ENCODE measurements at places on chromosomes 7 and 10.

- no peak for DNase-seq
Observed at GRCh38 chr7:121337398-121337797, 8.6 kb downstream of the WNT16 start.

DNA sequence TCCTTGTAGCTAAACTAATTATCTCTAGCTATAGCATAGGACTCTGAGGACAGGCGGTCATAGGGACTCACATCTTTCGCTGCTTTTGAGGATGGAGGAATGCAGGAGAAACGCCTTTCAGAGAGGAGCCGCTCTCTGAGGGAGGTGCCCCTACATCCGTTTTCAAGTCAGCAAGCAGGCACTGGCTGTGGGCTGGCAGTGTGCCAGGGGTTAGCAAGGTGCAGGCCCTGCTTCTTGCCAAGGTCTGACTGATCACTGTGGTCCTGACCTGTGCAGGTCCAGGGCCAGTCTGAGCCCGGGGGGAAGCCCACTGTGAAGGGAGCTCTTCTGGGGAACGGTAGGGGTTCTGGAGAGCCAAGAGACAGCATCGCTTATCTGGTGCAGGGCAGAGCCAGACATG is 89.4 kb downstream of the SH3PXD2A start:
- DNase-seq: no peak

DNA sequence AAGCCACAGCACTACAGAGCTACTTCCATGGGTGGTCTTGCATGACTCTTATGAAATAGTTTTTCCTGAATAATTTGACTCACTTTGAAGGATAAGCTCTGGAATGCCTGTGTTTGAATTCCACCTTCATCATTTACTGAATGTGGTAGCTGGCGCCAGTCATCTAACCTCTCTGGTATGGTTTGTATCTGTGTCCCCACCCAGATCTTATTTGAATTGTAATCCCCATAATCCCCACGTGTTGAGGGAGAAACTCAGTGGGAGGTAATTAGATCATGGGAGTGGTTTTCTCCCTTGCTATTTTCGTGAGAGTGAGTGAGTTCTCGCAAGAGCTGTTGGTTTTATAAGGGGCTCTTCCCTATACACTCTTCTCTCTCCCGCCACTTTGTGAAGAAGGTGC is 11.2 kb upstream of the SLC13A1 start:
- no peak for DNase-seq

GRCh38 chr7:138608275-138608674 is 92.9 kb downstream of the SVOPL start:
- no peak for DNase-seq

DNA sequence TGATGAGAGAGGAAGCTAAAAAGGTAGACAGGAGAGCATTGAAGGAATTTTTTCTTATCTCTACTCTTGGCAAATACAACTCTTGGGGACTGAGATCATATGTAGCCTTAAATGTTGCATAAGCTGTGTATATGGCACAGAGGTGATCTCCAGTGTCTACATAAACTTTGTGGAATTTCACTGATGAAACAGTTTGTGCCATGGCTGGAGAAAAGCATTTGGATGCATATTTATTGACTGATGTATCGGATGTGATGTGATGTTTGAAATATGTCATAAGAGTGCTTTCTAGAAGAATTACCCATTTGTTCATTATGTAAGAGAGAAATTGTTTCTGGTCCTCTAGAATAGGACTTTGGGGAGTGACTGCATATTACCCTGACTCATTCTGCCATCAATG is 244.9 kb upstream of the LRRTM3 start:
- DNase-seq: no peak

GRCh38 chr10:34670081-34670480 is 145.0 kb downstream of the PARD3 start:
- DNase-seq: no peak

DNA sequence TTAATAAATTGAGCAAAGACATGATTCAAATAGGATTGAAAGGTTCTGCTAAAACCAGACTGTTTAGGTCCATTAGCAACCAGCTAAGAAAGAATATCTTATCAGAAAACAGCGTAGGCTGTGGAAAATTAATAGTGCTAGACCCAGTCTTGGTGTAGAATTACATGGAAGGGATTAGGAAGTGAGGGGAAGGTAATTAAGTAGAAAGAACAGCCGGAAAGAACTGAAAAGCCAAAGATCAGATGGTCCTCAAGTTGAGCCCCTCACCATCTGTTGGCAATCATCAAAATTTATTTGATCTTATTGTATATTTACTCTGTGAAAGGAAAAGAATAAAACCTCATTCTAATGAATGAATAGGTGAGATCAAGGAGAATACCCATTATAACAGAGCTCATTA is 50.1 kb downstream of the COL1A2 start:
- DNase-seq: no peak

DNA sequence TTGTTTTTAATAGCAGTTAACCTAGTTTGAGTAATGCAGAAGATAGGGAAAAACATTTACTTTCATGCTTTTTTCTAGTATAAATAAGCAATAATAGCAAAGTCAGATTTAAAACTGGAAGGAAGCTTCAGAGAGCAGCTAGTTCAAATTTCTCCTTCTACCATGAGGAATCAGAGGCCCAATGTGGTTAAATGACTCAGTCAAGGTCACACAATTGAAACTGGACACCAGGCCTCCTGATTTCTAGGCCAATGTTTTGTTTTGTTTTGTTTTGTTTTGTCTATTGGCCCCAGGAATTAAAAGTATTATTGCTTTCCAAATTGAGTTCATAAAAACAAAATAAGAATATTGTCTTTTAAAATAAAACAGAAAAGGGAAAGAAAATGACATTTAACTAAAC is 122.3 kb downstream of the TRIL start:
- DNase-seq: no peak

DNA sequence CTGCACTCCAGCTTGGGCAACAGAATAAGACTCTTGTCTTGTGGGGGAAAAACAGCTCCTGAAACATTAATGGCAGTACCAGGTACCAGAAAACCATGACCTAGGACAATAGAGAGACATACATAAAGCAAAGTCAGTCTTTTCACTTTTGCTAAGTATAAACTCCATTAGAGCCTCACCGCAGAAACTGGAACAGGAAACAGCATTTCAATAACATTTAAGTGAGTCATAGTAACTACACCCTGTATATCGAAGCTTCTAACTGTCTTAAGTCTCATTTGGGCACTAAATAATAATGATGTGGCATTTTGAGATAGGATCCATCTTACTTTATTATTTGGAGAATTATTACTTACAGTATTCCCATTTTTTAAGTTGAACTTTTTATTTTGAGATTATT is 517.8 kb upstream of the CELF2 start:
- no peak for DNase-seq

- no peak for DNase-seq
Observed at GRCh38 chr7:74180866-74181265, 6.7 kb downstream of the EIF4H start.

DNA sequence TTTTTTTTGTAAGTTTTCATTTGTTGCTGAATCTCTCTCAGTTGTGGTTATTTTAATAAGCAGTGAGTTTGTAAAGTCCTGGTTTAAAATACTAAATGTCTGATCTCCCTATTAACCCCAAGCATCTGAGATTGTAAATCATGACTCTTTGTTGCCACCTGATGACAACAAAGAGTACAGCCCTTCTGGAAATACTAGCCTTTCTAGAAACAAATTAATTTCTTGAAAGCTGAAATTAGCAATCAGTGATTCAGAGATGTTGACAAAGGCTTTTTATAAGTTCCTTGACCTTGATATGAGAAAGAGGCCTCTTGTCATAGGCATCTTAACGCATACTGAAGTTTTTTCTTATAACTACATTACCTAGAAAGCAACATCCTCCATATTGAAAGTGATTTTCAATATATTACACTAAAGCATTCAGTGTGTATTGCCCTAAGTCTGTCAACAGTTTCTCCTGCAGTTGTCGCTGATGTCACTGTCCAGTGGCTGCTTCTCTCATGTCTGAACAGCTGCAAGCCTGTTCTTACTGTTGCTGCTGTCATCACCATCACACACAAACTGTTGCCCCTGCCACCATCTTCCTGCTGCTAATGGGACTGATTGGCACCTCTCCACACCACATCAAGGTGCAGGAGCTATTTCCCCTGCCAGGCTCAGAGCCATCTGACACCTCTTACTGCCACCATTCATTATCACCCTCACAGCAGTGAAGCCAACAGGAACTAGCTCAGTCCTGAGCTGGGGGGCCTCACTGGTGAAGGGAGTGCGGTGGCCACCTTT is 95.1 kb upstream of the LRGUK start:
- DNase-seq: no peak

GRCh38 chr10:70054902-70055301 is 2.3 kb downstream of the MACROH2A2 start:
- DNase-seq: no peak

DNA sequence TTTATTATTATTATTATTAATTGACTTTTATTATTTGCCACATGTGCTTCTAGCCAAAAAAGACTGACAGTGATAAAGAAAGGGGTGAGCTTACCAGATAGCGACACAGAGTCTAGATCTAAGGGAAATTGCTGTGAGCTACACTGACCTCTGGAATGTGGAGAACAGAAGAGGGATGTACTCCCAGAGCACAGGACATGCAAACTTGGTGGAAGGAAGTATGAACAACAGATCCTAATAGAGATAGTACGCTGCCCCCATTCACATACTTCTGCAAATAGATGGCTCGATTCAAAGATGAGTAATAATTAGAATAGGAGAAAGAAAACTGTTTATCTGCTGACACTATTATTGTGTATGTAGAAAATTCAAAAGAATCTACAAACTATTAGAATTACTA is 109.3 kb upstream of the HPS1 start:
- no peak for DNase-seq

GRCh38 chr7:129493555-129493954 is 8.8 kb upstream of the SMKR1 start:
- DNase-seq: no peak

- DNase-seq: no peak
Observed at GRCh38 chr10:78992333-78992732, 76.4 kb upstream of the ZMIZ1 start.

- DNase-seq: peak; percentile 56
Observed at GRCh38 chr7:1027242-1028043, 16.9 kb upstream of the GPR146 start.

DNA sequence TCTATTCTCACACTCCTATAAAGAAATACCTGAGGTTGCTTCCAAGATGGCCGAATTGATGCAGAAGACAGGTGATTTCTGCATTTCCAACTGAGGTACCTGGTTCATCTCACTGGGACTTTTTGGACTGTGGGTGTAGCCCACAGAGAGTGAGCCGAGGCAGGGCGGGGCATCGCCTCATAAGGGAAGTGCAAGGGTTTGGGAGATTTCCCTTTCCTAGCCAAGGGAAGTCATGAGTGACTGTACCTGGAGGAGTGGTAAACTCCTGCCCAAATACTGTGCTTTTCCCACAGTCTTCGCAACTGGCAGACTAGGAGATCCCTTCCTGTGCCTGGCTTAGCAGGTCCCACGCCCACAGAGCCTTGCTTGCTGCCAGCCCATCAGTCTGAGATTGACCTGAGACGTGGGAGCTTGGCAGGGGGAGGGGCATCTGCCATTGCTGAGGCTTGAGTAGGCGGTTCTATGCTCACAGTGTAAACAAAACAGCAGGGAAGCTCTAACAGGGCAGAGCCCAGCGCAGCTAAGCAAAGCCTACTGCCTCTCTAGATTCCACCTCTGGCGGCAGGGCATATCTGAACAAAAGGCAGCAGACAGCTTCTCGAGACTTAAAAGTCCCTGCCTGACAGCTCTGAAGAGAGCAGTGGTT is 152.2 kb downstream of the ARL4A start:
- DNase-seq: peak; percentile 77

GRCh38 chr7:26409661-26410547 is 118.2 kb downstream of the SNX10 start:
- DNase-seq: no peak

DNA sequence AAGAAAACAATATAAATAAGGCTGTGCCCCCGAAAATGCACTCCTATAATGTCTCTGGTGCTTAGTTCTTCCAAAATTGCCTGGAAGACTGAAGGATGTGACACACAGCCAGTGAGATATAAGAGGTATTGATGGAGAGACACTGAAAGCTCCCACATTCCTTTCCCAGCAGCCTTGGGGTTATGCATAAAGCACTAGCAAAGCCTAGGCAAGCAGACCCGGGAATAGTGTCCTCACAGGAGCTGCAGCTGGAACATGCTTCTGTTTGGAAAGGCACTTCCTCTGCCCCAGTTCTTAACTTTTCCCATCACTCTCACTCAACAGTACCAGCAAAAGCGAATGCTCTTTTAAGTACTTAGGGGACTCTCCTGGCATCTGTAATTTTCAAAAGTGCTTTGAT is 178.0 kb downstream of the AMPH start:
- no peak for DNase-seq

GRCh38 chr10:78284381-78284780 is 250.7 kb downstream of the RPS24 start:
- no peak for DNase-seq

DNA sequence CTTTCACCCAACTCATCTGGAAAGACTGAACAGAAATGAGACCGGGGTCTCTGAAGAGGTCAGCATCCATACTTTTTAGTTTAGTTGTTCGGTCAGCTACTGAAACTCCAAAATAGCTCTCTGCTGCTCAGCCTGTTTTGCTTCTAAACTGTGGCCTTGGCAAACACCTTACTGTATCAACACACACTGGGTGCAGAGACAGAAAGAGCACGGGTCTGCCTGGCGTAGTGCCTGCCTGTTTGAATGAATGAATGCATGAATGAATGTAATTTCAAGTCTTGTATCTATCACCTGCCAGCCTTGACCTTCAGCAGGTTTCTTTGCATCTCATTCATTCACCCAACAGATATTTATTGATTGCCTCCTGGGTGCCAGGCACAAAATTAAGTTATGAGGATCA is 98.4 kb downstream of the PLPP4 start:
- no peak for DNase-seq

DNA sequence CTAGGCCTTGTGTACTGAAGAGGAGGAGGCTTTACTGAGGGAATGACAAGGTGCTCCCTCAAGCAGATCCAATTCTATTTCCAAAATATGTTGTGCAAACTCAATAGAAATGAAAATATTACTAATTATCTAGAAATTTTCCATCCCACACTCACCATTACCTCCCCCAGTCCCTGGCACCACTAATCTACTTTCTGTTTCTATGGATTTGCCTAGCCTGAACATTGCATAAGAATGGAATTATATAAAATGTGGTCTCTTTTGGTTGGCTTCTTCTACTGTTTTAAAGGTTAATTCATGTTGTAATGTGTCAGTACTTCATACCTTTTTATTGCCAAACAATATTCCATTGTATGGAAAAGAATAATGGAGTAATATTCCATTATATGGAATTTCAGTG is 18.7 kb upstream of the NUB1 start:
- DNase-seq: no peak
